ENCODE measurements at places on chromosomes 4 and X.
A peak's percentile ranks its signal among the peaks of the same experiment; 100 is the strongest.

- no peak for DNase-seq
Observed at GRCh38 chrX:112043997-112044396, 38.6 kb downstream of the TRPC5 start.

- DNase-seq, result peak; percentile 8
Observed at GRCh38 chrX:32137525-32137924, 1065.7 kb upstream of the FTHL17 start.

DNA sequence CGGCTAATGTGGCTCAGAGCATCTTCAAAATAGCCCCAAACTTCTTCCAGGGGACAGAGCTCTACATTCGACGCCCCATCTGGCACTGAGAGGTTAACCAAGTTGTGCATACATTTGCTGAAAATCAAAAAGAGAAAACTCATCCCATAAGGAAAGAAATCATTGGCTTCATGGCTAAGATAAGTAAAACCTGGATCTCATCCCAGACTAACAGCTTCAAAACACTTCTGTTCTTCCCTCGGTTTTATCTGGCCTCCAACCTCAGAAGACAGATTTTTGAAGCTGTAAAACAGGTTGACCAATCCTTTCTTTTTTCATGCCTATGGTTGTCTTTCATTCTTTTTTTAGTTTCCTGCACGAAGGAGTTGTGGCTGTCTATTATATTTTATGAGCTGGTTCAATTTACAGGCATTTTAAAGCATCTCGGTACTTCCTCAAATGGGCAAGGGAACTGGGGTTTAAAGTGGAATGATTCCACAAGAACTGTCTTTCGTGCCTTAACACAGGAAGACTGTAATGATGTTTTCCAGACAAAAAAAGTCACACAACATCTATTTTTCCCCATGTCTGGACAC is 107.6 kb downstream of the DLG3 start:
- DNase-seq, result no peak

- no peak for DNase-seq
Observed at GRCh38 chrX:105483011-105483410, 262.5 kb upstream of the TEX13A start.

GRCh38 chr4:143286701-143287571 is 49.7 kb upstream of the GAB1 start:
- DNase-seq, result no peak

- no peak for DNase-seq
Observed at GRCh38 chr4:15651676-15652075, 3.5 kb downstream of the FBXL5 start.

DNA sequence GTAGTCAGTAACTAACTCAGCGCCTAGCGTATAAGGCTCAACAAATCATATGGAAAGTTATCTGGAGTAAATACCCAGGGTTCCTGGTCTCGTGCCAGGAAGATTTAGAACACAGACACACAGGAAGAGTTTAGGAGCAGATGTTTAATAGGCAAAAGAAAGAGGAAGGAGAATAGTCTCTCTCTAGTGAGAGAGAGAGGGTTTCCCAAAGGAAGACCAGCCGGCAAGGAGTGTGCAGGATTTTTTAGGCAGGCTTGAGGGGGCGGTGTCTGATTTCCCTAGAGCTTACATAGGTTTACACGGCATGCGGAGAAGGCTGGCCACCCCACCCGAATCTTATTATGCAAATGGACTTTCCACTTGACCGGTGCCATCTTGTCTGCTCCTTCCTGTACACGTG is 284.0 kb upstream of the FRG1 start:
- DNase-seq, result peak; percentile 38
